ENCODE measurements at places on chromosomes 13 and 19.

DNA sequence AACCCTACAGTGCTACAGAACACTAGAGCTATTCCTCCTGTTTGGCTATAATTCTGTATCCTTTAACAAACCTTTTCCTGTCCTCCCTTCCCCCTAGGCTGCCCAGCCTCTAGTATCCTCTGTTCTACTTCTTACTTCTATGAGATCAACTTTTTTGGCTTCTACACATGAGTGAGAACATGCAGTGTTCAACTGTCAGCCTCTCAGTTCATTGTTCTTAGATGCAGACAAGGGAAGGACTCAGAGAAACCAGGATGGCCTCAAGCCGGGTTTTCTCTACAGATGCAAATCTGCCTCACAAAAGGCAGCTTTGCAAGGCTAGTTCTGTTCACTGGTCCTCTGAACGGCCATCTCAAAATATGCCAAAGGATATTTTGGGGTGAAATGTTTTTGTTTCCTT lies 18.4 kb downstream of the AMER2 start:
- DNase-seq = no peak

DNA sequence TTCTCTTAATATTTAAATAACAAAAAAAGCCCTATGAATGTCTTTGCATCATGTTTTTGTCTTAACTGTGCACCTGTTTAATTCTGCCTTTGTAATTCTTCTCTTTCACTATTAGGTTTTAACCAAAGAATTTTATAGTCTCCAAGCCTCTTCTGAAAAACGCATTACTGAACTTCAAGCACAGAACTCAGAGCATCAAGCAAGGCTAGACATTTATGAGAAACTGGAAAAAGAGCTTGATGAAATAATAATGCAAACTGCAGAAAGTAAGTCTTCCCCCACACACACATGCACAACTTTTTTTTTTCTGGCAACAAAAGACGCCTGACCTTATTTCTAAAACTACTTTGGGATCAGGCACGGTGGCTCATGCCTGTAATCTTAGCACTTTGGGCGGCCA lies 126.5 kb downstream of the PIBF1 start:
- DNase-seq = no peak

DNA sequence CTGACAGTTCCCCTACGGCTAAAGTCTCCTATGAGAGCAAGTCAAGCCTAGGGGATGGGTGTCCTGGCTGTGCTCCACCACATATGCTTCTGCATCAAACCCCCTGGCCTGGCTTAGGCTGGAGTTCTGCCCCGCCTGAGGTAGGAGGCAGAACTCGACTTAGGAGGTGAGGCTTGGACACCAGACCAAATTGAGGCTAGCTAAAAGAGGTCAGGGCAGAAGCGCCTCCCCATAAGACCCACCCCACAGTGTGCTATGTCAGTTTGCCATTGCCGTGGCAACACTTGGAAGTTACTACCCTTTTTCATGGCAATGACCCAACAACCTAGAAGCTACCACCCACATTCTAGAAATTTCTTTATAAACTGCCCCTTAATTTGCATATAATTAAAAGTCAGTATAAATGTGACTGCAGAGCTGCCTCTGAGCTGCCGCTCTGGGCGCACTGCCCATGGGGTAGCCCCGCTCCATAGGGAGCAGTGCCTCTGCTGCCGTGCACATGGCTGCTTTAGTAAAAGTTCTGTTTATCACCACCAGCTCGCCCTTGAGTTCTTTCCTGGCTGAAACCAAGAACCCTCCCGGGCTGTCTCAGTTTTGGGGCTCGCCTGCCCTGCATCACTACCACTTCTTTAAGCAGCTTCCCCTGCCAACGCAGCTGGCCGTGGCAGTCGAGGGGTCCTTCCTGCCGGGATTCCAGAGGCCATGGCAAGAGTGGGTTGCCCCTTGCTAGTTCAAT lies 20.2 kb downstream of the AP1M1 start:
- no peak for DNase-seq

DNA sequence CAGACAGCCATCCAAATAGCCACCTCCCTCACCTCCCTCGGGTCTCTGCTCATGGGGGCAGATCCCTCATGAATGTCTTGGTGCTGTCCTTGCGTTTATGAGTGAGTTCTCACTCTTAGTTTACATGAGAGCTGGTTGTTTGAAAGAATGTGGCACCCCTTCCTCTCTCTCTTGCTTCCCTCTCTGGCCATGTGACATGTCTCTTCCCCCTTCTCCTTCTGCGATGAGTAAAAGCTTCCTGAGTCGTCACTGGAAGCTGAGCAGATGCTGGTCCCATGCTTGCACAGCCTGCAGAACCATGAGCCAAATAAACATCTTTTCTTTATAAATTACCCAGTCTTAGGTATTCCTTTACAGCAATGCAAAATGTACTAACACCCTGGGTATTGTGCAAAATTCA lies 208.7 kb downstream of the LACC1 start:
- no peak for DNase-seq

DNA sequence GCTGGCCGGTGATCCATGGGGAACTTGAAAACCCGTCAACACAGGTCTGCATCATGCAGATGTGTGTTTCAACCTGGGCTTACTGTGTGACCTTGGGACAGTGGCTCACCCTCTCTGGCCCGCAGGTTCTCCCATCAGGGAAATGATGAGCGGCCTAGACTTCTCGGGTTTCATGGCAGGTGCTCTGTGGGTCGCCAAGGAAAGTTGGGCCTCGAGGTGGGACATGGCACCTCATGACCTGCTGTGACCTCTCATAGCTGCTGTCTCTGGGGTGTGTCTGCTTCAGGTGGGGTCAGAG lies 50.8 kb upstream of the NFIC start:
- DNase-seq = no peak

DNA sequence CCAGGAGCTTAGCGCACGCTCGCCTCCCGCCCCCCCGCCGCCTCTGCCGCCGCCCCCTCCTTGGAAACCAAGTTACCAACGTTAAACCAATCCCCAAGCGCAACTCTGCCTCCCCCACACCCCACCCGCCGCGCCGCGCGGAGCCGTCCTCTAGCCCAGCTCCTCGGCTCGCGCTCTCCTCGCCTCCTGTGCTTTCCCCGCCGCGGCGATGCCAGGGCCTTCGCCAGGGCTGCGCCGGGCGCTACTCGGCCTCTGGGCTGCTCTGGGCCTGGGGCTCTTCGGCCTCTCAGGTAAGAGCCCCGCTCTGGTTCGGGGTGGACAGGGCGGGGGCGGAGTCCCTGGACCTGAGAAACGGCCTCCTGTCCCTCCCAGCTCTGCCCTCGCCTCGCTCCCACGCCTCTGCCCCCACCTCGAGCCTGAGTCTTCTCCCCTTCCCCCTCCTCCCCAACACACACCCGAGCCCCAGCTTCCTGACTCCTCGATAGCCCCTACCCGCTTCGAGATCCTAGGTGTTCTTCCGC lies at the start of gene ICAM5:
TSS of gene ICAM5 (plus strand) at position 117 of the 521 bp plus-strand sequence. CDS start at position 209, 92 bp downstream.
- DNase-seq = peak; percentile 47

GRCh38 chr13:85592211-85592610 lies 207.0 kb downstream of the SLITRK6 start:
- no peak for DNase-seq

DNA sequence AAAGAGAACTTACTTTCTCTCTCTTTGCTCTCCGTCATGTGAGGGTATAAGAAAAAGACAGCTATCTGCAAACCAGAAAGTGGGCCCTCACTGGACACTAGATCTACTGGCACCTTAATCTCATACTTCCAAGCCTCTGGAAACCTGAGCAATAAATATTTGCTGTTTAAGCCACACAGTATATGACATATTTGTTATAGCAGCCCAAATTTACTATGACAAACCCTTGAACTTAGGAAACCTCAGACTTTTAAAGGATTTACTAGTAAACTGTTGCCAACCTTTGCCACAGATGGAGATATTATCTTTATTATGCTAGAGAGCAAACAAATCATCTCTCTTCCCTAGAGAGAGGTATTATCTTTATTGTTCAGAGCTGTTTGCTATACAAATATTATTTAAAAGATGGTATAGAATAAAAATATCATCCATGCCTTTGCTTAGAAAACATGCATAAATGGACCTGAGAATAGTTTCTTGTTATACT lies 1446.1 kb downstream of the SLITRK1 start:
- no peak for DNase-seq

Measured in SW480 (cell line).